ENCODE measurements at places on chromosomes 2 and 18.
A peak's percentile ranks its signal among the peaks of the same experiment; 100 is the strongest.

DNA sequence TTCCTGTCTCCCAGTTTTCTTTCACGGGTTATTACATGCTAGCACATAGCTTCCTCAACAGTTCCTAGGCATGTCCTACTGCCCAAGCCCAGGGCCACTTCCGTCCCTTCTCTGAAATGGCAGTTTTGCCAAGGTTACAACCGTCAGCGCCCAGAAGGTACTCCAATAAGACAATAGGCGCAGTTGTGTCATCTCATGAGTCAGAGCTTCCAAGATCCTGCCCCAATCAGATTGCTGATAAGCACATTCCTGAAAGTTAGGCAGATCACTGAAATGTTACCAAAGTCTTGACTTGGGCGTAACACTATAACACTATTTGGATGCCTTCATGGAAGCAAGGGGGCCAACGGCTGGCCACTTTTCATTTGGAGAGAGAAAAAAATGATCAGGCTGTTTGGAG lies 34.2 kb downstream of the GKN2 start:
- peak; percentile 11 for DNase-seq

DNA sequence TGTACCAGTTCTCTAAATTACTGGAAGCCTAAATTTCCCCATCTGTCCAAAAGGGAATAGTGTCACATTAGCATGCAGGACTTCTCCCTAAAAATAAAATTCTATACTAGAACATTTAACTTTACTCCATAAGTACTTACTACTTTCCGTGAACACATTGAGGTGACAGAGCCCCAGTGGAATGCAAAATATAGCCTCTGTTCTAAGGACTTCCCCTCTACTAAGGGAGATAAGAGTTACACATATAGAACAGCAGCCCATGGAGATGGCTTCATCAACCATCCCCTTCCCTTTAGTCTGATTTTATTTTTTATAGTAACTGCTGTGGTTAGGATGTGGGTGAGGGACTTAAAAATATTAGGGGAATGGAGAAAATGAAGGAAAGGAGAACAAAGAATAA lies 68.9 kb upstream of the STPG4 start:
- DNase-seq, result no peak

DNA sequence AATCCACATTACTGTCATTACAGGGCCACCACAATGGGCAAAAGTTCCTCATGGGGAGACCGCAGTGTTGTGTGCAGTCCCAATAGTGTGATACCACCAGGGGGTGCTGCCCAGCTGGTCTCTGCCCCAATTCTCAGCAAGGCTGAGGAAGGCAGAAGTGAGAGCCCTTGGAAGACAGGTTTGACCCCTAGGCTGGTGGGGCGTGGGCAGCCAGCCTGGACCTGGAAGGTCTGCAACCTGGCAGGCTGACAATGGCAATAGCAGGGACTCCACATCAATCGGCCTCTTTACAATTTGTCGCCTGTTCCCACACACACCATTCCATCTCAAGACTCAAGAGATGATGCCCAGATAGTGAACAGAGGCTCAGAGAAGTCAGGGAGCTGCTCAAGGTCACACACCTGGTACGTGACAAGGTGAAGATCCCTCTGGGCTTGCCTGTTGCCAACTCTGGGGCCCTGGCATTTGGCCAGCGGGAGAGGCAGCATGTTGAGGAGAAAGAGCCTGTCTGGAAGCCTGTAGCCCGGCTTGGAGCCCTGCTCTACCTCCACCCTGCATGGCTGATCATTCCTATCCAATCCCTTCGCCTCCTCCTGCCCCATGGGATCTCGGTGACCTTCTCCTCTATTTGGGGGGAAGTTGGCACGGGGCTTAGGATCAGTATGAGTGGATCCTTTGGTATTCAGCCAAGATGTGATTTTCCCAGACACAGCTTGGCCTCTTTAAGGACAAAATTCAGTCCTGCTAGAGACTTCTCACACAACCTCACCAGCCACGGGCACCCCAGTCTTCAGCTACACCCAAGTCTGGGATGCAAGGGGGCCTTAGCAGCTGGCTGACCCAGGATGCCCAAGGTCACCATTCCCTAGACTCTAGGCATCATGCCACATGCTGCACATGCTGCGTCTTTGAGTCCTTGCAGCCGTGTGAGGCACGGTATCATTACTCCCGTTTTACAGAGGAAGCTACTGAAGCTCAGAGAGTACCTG lies 2.9 kb upstream of the ATOH8 start:
- DNase-seq, result peak; percentile 71

GRCh38 chr2:102839668-102840388 lies 78.0 kb downstream of the TMEM182 start:
- peak; percentile 37 for DNase-seq

DNA sequence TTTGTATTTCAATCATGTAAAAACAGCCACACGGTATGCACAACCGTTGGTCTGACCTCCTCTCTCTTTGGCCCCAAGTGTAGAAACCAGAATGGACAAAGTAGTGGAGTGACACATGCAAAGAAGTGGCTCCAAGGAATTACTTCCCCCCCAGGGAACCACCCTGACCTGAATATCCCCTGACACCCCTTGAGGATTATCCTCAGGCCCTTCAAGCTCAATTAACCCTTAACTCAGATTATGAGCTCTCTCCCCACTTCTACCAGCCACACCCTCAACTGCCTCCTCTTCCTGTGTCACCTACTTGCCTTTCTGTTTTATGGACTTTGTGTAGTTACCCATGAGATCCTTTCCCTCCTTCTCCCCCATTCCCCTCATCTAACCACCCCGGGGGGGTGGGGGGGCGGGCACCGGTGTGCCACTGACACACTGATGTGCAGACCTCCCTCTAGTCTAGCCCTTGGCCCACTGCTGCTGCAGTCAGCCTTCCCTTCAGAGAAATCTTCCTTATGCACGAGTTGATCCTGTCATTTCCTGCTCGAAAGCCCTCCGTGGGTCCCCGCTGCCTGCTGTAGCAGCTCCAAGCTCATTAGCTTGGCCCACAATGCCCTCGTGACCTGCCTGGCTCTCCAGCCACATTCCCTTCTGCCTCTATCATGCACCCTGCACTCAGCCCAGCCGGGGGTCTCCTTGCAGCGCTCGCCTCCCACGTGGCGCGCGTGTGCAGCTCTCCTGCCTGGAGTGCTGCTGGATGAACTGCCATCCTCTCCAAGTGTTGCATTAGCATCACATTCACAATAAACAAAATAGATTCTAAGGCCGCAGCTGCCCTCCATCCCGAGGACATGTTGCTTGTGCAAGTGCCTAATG lies 40.1 kb upstream of the TMEM177 start:
- DNase-seq, result no peak

DNA sequence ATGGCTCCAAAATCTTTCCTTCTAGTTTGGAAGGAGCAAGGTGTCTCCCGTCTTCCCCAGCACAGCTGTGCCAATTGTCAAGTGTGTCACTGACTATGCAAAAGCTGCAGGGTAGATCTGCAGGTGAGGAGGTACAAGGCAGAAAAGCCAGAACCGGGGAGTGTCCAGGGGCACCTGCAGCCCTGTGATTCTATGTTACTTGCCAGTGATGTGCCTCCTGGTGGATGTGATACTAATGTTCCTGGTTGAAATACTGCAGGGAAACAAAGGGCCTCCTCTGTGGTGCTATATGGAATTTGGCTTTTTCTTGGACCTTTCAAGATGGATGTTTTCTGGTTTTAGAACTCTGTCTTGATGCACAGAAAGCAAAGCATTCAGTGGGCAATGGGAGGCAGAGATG lies 80.3 kb downstream of the ST6GAL2 start:
- DNase-seq, result no peak
